ENCODE measurements at places on chromosomes 13 and 19.

- DNase-seq: no peak
These were observed 259.5 kb downstream of the ITGBL1 start for GRCh38 chr13:101712026-101712348.

DNA sequence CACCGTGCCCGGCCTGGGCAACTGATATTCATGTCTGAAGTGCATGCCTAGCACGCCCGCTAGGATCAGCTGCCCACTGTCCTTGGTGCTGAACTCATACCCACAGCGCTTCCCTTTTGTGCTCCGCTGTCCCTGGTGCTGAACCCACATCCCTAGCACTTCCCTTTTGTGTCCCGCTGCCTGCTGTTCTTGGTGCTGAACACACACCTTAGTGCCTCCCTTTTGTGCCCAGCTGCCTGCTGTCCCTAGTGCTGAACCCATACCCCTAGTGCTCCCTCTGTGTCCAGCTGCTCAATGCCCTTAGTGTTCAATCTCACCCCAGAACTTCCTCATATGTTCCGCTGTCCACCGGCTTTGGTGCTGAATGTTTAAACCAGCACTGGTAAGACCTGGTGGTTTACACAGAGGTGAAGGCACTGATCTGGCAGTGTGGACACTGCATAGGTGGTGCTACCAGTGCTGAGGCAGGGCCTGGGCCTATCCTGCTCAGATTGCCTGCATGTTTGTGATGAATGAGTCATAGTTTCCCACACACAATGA is 26.3 kb upstream of the SIGLEC11 start:
- peak; percentile 42 for DNase-seq

DNA sequence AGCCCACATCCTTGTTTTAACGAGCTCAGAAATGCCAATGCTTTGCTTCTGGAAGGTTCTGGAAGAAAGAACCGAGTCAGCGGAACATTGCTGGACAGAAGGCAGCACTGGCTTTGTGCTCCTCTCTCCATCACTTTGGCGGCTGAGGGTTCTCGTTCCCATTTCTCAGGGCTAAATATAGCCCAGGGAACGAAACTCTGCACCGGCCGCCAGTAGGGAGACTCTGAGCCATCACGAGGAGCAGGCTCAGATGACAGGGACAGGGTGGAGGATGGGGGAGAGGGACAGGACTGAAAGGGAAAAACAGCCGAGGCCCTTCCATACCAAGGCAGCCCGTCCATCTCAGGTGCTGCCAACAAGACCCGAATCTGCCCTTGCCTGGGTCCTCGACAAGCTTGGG is 166.4 kb downstream of the CACNA1A start:
- peak; percentile 24 for DNase-seq

GRCh38 chr13:25463496-25463895 is 91.7 kb downstream of the ATP8A2 start:
- DNase-seq: no peak

GRCh38 chr13:46575818-46576221 is 22.9 kb downstream of the LRCH1 start:
- no peak for DNase-seq

- no peak for DNase-seq
These were observed 82.7 kb downstream of the ZNF429 start for GRCh38 chr19:21588065-21588601.

DNA sequence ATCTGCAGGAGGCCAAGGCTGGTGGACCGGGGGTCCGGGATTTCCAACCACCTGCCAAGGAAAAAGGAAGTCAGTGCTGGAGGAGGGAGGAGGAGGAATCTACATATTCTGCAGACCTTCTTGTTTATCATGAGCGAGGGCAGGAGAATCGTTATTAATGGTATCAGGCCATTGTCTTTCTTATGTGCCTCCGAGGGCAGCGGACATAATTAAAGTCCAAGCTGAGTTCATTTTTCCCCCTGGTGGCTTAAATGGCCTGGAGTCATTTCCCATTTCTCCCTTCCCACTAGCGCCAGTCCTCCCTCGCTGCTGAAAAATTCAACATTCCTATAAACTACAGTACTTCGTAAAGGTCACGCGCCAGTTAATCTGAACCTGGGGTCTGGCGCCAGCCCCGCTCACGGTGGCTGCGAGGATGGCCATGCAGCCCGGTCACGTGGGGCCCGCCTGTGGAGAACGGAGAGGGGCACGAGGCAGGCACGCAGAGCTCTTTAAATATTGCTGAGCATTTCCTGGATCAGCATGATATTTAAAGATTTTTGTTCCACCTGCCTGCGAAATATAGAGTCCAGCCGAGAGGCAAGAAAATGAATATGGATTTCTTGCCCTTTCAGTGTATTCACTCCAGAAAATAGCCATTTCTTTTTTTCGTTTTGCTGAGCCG is 85.2 kb upstream of the PCDH8 start:
- no peak for DNase-seq

GRCh38 chr13:108407495-108407894 is 138.0 kb downstream of the TNFSF13B start:
- no peak for DNase-seq

DNA sequence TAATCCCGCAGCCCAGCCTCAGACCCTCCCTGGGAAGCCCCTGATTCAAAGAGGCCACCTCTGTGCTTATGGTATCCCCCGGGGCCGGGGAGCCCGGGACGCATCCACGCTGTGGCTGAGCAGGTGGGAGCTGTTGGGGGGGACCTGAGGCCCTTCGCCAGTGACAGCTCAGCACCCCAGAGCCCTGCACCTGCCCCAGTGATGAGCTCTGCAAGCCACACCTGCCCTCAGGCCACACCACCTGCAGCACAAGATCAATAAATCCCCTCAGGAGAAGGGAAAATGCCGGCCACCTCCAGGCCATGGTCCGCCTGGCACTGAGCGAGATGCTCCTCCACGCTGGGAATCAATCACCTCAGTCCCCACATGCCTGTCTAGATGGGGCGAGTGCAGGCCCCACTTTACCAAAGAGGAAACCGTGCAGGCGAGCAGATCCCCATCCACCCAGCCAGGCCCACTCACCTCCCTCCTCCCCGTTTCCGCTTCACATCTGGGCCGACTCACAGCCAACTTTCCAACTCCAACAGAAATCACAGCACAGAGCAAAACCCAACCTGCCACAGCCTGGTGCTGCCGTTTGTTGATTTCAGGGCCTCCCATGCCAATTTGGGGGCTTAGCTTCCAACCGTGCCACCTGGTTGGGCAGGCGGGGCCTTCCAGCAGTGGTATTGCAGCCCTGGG is 12.8 kb downstream of the MOB3A start:
- DNase-seq: no peak

GRCh38 chr19:56476093-56476492 is 1.1 kb downstream of the ZNF667 start:
- no peak for DNase-seq

- no peak for DNase-seq
These were observed 401.9 kb downstream of the KLF12 start for GRCh38 chr13:73732350-73732749.

DNA sequence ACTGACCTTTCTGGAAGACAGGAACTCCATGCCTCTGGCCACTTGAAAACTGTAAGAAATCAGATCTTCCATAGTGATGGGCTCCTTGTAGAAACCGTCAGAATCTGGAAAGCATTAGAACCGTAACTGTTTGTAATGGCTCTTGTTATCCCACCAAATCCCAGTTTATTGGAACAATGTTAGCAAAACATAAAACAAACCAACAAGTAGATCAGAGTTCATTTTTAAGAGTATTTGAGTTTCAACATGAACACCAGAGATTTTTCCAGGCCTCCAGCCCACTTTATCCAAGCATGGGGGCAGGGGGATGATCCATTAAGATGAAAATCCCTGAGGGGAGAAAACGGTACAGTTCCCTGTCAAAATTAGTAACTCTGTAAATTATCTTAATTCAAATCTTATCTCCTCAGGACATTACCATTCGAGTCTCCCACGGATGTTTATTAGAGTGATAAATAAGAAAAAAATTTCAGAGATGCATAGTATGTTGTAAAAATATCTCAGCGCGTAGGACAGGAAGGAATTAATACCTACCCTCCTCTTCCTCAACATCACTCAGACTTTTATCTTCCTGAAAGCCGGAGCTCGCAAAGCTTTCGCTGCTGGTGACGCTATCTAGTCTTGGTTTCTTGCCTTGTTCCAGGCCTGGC is 172.5 kb downstream of the FLT1 start:
- DNase-seq: no peak

GRCh38 chr13:109101550-109102144 is 472.2 kb downstream of the MYO16 start:
- no peak for DNase-seq

GRCh38 chr13:112181336-112182067 is 114.6 kb downstream of the SOX1 start:
- DNase-seq: no peak

DNA sequence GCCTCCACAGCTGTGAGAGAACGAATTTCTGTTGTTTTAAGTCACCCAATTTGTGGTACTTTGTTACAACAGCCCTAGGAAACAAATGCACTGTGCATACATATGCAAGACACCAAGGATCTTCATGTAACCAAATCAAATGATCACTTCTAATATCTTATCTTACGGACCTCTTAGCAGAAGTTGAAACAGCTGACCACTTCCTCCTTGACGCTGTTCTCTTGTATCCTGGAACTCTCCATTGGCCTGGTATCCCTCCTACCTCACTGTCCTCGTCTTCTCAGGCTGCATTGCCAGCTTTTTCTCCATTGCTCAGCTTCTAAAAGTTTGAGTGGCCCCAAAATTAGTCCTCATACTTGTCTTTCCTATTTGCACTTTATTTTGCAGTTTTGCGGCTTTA is 200.4 kb downstream of the DLEU7 start:
- DNase-seq: no peak

DNA sequence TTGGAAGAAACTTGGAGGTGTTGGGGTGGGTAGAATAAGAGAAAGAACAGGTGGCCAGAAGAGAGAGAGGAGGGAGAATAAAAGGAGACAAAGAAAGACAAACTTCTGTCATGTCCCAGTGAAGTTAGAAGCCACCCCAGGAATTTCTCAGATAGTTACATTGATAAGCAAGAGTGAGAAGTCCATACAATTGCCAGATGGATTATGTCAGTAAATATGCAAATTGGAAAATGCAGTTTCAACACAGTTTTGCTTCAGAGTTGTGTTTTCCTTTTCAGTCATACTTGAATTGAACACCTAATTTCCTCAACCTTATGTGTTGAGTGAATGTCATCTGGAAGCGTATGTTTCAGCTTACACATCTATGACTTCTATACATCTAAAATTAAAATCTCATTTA is 139.2 kb downstream of the RXFP2 start:
- no peak for DNase-seq

DNA sequence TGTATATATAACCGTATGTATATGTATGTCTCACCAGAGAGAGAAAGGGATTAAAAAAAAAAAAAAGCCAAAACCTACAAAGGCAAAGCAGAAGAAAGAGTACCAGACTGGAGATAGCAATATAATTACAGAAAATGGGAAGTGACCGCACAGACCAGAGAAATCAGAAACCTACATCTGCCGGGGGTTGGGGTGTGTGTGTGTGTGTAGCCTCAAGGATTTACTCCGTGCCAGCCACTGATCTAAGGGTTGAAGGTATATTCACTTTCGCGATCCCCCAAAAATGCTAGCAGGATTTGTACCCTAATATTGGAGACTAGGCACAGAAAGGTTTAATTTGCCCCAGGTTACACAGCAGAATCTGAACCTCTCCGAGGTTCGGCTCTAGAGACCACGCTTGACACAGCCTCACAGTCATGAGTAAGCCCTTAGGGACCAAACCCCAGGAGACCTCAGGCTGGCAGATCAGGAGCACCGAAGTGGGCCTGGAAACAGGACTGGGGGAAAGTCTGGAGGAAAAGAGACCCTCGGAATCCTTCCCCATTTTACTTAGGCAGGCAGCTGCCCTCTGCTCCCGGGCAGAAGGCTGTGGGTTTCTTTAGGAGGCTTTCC is 14.8 kb downstream of the ARL11 start:
- DNase-seq: no peak

- no peak for DNase-seq
These were observed 9.0 kb downstream of the RHPN2 start for GRCh38 chr19:33055718-33056117.

GRCh38 chr13:96003304-96003703 is 49.9 kb downstream of the UGGT2 start:
- no peak for DNase-seq

DNA sequence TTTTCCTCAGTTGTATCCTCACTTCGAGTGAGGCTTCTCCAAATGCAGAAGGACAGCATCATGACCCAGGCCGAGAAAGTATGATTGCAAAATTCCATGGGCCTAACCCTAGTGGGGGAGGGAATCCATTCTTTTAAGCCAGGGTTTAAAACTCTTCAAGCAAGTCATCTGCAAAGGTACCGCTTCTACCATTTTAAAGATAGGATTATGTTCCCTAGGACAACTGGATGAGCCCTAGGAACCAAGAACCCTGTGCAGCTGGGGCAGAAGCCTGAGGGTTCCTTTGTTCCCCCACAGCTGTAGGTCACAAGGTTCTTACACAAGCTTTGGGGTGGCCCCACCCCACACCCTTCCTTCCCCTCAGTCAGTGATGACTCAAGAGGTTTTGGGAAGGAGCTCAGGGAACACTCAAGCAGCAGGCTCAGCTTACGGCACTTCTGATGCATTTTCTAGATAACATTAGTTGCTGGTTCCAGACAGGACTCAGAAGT is 13.5 kb downstream of the ARL11 start:
- DNase-seq: no peak
